Cortex of kidney (tissue), 1 donor: ENCODE measurements at places on chromosomes 3 and 15.

DNA sequence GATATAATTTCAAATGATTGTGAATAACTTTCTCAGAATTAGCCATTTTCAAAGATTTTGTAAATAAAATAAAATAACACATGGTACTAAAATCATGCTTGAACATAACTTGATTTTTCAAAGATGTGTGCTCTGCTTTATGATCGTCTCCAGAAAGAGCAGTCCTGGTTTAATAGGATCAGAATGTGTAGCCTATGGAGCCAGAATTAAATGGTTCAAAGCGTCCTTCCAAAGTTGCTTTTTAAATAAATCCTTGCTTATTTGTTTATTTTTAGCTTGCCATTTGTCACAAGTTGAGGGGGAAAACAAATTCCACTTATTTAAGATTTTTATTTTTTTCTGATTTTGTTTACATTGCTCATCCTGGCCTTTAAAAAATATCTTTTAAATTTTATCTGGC lies 123.7 kb upstream of the SPRED1 start:
- DNase-seq = no peak

DNA sequence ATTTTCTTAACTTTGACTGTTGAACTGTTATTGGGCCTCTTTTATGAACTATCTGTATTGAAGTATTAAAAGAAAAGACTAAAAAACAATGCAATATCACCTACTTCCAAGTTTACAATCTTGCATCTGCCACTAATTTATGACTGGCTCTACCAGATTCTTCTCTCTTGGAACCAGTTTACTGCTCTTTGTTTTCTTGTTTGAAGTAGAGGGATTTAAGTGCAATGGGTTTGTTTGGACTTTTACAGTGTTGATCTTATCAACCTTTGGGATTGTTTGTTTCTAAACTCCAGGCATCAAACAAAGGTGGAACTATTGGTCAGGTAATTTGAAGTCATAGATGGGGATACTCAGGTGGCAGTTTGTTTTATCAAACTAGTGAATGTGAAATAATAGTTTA lies 43.0 kb upstream of the MEIS2 start:
- no peak for DNase-seq

DNA sequence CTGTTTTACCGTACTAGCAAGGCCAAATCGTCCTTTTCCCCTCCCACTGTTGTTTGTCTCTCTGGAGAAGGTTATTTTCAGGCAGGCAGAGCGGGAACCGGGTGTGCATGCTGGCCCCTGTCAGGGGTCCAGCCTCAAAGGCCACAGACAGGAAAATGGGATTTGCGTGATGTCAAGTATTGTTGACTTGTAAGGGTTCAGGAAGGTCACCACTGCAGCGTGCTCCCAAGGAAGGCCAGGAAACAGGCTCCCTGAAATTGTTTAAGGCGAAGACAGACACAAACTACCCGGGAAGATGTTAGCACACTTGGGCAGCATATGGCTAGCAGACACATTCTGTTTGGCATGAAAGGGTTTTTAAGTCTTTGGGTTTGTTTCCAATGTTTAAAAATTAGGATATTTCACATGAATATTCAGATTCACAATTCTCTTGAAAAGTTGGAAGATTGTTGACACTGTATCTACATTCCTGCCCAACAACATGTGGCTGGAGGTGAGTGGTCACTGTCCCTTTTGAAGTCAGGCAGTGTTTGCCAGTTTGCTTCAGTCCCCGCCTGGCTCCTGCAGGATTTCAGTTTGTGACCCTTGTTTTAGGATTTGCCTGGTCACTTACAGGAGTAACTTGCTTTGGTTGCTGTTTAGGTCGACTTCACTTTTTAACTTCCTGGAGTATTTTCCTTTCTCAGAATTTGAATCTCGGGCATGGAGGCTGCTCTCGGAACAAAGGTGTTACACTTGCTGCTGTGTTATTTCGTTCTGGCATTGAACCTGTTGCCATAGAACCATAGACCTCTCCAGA lies 90.4 kb downstream of the BDH1 start:
- DNase-seq = no peak

DNA sequence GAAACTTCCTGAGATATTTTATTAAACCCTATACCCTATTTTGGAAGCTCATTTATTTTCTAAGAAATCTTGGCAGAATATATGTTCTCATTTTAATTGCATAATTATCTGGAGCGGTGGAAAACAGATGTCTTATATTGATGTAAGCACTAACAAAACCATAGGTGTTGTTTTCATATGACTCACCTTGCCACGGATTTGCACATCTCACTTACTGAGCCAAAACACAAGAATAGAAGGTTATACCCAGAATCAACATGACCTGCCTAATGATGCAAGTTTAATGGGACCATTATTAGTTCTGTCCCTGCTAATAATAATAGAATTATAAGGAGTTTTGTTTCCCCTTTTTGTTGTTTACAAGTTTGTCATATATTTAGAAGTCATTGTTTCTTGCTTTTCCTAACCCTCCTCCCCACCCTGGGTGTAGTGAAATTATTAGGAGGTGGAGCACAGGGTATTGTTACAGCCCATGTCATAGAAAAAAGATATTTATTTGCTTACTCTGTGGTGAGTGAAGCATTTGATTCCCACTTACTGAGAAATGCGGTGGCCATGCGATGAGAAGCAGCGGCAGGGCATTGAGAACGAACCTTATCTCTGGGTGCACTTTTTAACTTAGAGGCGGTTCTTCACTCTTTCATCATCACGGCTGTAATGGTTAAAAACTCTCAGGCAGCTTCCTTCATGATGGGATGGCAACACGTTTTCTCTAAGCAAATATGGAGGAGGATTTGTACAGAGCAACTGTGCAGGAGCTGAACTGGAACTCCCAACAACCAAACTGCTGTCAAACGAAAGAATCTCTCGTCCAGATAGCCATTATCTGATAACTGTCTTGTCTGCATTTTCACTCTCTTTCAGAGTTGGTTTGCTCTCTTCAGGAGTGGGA lies 521 bp downstream of the IL5RA start:
- DNase-seq = no peak

DNA sequence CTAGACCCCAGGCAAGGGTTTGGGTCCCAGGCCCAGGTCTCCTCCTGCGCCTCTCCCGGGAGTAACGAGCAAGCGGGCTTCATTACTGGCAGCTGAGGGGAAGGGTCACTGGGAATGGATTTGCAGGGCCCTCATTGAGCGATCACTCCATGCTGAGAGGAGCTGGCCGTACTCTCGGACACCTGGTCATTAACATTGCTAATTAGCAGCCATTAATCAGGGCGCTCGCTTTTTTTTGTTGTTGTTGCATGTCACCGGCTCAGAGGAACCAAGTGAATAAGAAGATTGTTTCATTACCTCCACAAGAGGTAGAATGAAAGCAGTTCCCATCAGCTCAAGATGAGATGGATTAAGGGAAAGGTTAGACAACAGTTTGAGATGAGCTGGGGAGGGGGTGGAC lies 293.0 kb upstream of the ATP11B start:
- no peak for DNase-seq

DNA sequence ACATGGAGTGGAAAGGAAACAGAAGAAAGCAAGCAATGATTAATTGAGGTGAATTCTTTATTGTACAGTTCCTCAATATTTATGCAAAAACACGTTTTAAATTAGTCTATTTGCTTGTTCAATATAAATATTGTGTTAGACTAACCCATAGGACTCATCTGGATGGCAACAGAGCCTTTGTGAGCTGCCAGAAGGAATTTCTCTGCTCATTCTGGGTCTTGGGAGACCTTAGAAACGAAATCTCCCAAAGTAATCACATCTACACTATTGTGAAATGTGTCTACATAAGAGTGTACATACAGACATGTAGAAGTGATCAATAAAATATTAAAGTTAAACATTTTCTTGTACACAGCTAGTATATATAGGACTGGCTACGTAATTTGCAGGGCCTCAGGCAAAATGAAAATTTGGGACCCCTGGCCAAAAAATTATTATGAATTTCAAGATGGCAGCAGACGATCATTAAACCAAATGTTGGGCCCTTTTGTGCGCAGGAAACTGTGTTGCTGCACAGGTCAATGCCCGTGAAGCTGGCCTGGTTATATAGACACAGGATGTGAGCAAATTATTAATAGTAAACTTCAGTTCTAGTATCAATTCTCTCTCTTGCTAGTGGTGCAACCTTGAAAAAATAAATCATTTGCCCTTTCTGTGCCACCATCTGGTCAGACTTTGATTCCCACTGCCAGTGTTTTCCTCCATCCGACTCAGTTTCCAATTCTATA lies 83.3 kb downstream of the MINAR1 start:
- no peak for DNase-seq

GRCh38 chr15:94125698-94126097 lies 105.7 kb upstream of the MCTP2 start:
- DNase-seq = no peak

- no peak for DNase-seq
These were observed 82.7 kb downstream of the TLE3 start for GRCh38 chr15:70014860-70015490.

DNA sequence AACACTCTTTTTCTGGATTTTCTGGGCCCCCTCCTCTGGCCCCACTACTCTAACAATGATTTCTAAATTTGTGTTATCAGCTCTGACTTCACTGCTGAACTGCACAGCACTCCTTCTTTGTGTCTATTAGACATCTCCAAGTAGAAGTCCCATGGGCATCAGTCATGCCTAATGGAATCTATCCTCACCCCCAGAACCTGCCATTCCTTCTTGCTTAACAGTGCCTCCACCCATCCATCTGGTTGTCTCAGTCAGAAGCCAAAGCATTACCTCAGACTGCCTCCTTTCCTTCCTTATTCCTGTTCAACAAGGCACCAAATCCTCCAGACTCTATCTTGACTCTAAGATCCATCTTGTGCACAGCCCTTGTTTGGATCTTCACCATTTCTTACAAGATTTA lies 36.2 kb downstream of the SSR3 start:
- no peak for DNase-seq

DNA sequence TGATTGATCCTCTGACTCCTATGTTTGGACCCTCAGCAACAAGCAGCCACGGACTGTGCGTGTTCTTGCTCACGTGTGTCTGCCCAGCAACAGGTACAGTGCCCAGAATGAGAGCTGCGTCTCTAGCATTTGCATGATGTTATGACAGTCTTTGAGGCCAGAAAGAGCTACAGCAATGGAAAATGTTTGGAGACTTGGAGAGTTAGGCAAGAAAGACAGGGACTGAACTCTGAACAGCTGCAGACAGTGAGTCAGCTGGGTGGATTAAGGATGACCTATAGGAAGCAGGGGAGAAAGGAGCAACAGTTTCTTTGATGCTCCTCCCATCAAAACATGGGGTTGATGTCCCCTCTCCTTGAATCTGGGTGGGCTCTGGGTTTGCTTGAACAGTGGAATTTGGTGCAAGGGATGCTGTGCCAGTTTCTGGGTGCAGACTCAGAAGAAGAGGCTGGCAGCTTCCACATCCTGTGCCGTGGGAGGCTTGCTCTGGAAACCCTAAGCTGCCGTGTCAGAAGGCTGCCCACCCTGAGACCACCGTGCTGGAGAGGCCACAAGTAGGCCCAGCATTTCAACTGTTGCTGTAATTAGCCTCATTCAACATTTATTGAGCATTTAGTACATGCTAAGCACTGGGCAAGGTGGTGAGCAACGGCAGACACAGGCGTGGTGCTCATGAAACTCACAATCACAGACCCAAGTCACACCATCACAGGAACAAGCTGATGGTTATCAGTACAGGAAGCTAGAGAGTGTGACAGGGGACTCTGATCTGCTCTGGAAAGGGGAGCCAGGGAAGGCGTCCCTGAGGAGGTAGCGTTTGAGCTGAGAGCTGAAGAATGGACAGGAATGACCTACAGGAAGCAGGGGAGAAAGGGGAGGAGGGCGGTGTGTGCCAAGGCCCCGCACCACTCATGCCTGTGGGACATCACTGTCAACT lies 21.7 kb downstream of the CCR9 start:
- DNase-seq = no peak
